ENCODE measurements at places on chromosomes 1 and 21.

DNA sequence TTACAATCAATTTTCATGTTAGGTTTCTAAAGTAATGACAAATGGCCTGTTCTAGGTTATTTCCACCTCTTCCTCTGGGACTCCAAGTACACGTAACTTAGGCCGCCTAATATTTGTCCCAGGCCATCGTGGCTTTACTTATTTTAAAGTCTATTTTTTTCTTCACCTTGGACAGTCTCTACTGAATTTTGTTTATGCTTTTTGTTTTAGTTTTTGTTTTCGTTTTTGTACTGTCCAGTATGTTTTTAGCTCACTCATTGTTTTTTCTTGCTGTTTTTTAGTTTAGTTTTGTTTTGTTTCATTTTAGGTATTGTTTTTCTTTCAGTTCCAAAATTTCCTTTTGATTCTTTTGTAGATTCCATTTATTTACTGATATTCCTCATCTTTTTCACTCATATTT is 187.7 kb upstream of the RNPC3 start:
- DNase-seq = no peak

GRCh38 chr1:183954496-183954895 is 83.0 kb downstream of the COLGALT2 start:
- no peak for DNase-seq

DNA sequence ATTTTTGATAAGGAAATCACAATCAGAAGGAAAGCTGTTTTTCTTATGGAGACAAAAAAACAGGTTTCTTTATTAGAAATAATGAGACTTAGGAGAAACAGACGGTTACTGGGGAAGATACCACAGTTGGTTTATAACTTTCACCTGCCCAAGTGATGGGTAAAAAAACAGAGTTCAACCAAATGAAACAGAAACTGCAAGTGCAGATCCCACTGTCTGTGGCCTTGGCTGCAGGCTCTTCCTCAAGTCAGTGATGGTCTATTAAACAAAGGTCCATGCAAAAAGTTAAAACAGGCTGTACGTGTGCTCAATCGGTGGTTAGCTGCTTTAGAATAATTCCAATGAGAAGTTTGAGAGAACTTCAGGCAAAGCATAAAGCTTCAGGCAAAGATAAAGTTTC is 112.1 kb upstream of the NEGR1 start:
- DNase-seq = no peak

DNA sequence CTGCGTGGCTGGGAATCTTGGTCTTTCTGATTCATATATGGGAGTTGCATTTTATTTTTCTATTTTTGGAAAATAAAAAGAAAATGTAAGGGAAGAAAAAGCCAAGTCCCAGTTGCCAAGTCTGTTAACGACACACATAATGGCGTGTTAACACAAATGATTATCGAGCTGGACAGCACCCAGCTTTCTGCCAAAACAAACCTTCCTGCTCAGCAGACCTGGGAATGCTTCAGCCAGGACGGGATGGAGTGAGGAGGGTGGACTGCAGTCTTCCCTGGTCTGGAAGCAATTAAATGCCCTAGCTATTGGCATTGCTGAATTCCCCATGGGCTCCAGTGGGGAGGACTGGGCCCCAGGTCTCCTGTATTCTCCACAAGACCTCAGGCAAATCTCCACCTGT is 184.2 kb upstream of the USP24 start:
- no peak for DNase-seq

GRCh38 chr1:153506386-153506785 is 29.4 kb downstream of the S100A6 start:
- no peak for DNase-seq
